ENCODE measurements at places on chromosomes 4 and X.

DNA sequence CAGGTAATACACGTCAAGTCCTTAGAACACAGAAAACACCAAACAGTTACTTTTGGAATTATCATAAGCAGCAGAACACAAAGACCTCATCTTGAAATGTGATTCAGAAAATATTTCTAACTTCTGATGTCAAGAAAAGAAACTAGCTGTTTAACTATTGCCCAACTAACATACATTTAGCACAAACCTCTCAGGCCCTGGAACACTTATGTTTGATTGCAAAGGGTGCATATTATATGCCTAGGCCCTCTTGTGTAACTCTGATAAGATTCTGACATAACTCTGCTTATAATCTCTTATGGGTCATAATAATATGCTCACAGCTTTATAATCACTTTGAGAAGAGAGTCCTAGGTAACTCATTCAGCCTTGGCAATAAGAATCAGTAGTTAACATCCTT is 62.6 kb downstream of the TBC1D9 start:
- no peak for DNase-seq

DNA sequence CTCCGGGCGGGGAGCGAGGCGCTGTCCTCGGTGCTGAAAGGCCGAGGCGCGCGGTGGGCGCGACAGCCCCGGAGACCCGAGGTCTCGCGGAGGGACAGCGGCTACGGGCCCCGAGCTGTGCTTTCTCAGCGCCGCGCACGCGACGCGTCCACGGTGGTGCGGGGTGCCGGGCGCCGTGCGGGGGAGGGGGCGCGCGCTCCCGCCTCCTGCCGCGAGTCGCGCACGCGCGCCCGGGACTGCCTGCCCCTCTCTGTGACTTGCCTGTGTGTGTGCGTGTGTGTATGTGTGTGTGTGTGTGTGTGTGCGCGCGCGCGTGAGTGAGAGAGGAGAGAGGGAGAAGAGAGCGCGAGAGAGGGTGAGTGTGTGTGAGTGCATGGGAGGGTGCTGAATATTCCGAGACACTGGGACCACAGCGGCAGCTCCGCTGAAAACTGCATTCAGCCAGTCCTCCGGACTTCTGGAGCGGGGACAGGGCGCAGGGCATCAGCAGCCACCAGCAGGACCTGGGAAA is at the start of gene GRIA2:
Gene GRIA2 (plus strand): TSS at position 358 of the 511 bp plus-strand sequence. CDS start 315 bp downstream, outside the sequence.
- DNase-seq: no peak

DNA sequence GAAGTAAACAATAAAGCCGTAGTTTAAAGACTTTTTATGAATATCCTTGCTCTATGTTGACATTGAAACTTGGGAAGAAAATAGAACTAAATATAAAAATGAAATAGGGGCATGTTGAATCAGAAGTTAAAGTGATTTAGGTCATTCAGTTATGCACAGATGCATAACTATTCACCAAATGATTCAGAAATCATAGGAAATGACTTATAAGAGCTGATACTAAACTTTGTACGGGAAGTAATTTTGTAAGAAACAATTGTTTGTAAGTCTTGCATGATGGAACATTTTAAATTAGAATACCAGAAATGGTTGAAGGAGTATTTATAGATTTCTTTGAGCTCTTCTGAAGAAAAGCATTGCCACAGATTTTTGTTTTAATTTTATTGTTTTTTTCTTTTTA is 246.5 kb downstream of the CPE start:
- DNase-seq: no peak

DNA sequence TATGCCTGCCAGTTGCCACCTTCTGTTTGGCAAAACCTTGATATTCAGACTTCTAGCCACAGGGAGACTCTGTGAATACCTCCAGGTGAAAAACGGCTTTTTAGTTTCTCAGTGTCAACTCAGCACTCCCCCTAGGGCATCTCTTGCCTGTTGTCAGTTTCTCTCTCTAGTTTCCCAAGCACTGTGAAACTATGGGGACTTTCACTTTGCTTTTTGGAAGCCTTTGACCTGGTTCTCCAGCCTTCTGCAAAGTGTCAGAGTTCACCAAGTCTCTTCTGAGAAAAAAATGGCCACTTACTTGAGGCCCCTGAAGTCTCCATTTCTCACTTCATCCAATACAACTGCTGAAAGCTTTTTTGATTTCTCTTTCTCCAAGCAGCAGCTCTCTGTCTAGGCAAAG is 521.5 kb downstream of the INPP4B start:
- DNase-seq: no peak

- no peak for DNase-seq
Observed at GRCh38 chrX:124940531-124940930, 379.1 kb upstream of the TEX13C start.

DNA sequence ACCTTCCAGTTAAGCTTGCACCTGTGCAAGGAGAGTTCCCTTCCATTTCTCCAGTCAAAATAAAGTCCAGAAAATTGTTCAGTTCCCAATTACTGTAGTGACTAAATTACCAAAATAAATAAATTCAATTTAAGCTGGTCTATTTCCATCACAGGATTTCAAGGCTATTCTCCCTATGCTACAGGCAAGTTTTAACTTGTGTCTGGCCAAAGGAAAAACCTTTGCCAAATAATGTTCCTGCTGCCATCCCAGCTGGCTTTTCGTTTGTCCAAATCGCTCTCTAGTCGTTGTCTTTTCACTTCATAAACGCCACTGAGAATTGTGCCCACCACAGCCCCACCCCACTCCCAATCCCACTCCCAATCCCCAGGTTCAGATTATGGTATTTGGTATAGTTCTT is 2.4 kb downstream of the KCTD8 start:
- no peak for DNase-seq

DNA sequence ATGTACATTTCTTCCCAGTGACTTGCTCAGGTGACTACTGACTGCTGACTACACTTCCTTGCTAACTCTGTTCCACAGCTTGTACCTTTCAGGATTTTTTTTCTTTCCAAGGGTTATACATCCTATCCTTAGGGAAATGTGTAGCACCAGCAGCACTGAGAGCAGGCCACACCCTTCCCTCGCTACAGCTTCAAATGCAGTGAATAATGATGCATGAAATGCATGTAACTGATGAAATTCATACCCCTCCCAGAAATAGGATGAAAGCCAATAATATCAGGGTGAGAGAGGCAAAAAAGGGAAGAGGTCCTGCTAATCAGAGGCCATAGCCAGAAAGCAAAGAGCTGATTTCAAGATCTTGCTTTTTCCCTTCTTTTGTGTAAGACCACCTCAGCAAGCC is 6.2 kb upstream of the FGF16 start:
- DNase-seq: no peak

GRCh38 chr4:162343967-162344366 is 180.2 kb upstream of the FSTL5 start:
- DNase-seq: no peak

DNA sequence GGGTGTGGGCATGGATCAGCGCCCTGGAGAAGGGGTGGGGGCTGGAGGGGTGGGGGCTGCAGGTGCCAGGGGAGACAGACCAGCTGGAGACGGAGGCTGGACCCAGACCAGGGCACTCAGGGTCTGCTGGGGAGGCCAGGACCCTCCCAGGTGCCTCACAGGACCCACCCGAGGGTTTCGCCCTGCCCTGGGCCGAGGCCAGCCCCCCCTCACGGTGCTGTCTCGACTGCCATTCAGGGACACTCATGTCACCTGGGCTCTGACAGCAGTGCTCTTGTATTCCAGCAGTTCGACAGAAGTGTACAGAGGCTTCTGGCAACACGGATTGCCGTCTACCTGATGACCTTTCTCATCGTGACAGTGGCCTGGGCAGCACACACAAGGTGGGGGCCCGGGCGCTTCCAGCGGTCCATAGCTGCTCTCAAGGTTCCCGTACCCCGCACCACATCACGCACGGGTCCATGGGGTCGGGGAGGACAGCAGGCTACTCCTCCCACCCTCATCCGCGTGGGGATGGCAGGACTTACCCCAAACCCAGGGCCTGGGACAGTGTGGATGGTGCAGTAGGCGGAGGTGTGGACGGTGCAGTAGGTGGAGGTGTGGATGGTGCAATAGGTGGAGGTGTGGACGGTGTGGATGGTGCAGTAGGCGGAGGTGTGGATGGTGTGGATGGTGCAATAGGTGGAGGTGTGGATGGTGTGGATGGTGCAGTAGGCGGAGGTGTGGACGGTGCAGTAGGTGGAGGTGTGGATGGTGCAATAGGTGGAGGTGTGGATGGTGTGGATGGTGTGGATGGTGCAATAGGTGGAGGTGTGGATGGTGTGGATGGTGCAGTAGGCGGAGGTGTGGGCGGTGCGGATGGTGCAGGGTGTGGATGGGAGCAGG is 18.1 kb downstream of the TMEM175 start:
- DNase-seq: no peak

- DNase-seq: no peak
Observed at GRCh38 chr4:36747277-36748129, 466.1 kb downstream of the DTHD1 start.

DNA sequence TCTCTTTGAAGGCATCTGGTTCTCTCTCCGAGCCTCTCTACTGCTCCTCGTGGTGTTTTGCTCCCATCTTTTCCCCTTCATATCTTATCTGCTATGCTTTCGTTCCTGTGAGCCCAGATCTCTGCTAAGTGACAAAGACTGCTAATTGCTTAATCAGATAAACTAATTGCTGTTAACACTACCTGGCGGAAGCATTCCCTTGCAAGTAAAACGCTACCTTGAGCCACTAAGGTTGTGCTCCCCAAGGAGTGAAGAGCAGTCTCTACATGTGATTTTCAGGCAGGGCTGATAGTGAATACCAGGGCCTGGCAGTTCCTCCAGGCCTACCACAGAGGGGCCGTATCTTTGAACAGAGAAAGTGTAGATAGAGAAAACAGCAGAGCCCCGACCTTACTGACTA is 244.0 kb upstream of the GATB start:
- no peak for DNase-seq

- no peak for DNase-seq
Observed at GRCh38 chr4:13007802-13008470, 476.2 kb downstream of the RAB28 start.

DNA sequence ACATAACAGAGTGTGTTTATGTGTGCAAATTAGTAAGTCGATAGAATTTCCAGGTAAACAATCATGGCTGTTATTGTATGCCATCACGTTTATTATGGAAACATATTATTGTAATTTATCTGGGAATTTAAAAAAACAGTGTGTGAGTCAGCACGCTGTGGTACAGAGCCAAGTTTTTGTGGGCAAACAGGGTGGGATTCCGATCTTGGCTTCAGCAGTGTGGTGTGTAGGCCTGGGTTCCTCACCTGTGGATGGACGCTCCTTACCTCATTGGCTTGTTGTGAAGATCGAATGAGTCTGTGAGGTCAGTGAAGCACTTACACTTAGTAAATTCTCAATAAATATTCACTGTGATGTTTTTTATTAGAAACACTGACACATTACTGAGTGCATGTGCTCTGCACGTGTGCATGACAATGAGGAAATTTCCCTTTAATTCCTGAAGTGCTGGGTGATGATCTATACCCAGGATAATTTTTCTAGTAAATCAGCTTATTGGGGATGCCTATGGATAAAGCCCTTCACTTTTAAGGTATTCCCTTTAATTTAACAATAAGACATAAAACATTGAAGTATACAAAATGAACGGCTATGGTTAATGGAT is 36.4 kb downstream of the SLIT2 start:
- no peak for DNase-seq

GRCh38 chr4:174214101-174214878 is 69.2 kb downstream of the FBXO8 start:
- DNase-seq: no peak

GRCh38 chr4:120819805-120820437 is 102.6 kb downstream of the PRDM5 start:
- no peak for DNase-seq

DNA sequence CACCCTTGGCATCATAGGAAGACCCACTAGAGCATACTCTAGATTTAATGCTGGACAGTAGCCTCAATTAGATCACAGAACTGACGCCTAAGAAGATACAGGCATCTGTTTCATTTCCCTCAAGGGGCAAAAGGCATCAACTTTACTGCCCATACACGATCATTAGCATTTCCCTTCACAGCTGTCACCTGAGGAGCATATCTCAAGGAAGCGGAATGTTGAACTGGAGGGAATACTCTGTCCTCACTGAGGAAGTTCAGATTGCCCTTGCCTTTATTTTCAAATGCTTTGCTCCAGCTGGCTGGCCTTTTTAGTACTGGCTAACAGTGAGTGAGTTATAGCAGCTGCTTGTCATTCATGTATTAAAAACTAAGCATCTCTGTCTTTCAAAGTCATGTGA is 508.4 kb upstream of the GALNT7 start:
- no peak for DNase-seq

DNA sequence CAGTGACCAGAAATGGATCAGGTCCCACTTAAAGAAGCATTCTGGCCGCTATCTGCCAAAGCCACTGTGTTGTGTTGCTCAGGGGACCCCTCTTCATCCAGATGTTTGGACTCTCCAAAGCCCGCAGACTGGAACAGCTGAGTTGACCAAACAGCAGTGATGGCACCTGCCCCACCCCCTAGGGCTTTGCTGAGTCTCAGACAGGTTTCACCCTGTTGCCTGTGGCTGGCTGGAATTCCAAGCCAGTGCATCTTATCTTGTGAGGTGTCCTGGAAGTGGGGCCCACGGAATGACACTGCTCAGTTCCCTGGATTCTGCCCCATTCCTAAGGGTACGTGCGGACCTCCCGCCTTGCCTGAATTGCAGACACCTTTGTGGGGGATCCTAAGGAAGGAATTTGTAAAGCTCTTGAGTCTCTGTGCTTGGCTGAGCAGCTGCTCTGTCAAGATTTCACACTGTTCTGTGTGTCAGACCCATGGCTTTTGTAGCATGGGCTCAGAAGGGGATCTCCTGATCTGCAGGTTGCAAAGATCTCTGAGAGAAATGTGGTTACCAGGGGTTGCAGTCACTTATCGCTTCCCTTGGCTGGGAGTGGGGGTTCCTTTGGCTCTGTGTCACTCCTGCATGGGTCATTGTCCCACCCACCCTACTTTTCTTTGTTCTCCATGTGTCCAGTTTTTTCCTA is 1707.9 kb upstream of the PCDH10 start:
- no peak for DNase-seq

DNA sequence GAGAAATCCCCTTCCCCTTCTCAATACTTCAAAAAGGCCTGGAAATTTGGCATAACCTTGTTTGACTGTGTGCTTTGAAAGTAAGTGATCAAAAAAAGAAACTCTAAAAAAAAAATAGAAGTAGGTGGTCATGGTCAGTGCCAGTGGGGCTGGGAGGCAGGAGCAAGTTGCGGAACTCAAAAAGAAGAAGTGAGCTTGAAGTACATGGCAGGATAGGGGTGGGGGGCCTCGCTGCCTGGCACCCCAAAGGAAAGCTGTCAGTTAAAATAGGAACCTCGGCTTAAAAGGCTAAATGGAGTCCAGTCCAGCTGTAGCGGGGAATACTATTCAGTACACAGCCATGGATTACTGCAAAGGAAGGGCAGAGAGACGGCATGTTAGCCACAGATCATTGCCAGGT is 12.2 kb upstream of the NKRF start:
- DNase-seq: peak; percentile 49

- no peak for DNase-seq
Observed at GRCh38 chr4:65624651-65625050, 45.6 kb downstream of the EPHA5 start.

- DNase-seq: no peak
Observed at GRCh38 chr4:185693548-185694215, 118.3 kb downstream of the SORBS2 start.

GRCh38 chr4:25927361-25928195 is 13.6 kb downstream of the SMIM20 start:
- DNase-seq: no peak

GRCh38 chr4:149008415-149009025 is 566.3 kb upstream of the NR3C2 start:
- no peak for DNase-seq

GRCh38 chrX:44903830-44904530 is 31.0 kb downstream of the KDM6A start:
- no peak for DNase-seq

- DNase-seq: no peak
Observed at GRCh38 chr4:46870411-46870810, 38.6 kb downstream of the COX7B2 start.
